ENCODE measurements at places on chromosomes 5 and 9.
A peak's percentile ranks its signal among the peaks of the same experiment; 100 is the strongest.

DNA sequence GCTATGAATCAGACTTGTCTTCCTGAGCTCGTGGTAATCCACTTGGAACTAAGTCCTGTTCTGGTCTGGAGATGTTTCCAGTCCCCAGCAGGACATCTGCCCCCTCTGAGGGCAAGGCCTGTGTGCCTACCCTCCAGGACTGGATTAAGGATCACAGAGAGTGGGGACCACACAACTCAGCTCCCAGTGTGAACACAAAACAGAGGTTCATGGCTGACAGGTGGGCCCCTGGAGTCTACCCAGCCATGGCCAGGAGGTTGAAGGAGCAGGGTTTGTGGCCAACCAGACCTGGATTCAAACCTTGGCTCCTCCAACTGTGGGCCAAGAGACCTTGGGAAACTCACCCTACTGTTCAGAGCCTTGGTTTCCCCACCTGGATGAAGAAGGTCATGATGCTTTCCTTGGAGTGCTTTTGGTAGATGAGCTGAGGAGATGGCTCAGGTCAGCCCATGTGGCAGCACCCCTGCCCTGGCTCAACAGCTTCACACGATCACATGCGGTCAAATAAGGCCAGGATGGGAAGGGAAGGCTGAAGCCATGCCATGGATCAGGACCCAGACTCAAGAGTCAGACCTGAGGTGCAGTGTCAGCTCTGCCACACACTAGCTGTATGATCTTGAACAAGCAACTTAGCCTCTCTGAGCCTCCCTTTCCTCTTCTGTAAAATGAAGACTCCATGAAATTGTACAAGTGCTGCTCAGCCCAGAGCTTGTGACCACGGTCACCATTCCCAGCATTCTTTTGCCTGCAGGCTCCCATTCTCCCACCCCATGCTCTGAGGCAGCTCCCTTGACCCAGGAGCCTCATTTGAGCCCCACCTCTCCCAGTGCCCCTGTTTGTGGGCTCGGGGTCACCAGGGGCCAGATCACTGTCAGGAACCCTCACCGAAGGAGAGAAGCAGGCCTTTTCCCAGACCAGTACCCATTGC lies 27.3 kb upstream of the ANGPTL2 start:
- DNase-seq, result no peak

- DNase-seq, result no peak
Observed at GRCh38 chr5:157558041-157558595, 17.5 kb downstream of the ADAM19 start.

GRCh38 chr5:127586066-127586770 lies 62.7 kb upstream of the CTXN3 start:
- no peak for DNase-seq

DNA sequence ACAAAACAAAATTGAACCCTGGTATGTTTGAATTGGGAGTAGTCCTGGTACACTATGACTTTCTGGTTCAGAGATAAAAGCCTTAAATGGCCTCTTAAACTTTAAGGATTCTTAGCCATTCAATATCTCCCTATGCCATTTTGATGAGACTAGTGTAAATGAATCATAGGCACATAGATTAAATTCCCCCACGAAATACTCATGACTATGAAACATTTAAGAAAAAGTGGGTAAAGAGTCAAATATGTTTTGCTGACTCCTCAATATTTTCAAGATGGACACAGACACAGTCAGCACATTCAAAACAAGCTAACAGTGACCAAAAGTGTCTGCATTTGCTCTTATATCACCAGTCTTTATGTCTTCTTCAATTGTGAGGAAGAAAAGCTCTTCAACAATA lies 278.3 kb downstream of the PDE4D start:
- no peak for DNase-seq

DNA sequence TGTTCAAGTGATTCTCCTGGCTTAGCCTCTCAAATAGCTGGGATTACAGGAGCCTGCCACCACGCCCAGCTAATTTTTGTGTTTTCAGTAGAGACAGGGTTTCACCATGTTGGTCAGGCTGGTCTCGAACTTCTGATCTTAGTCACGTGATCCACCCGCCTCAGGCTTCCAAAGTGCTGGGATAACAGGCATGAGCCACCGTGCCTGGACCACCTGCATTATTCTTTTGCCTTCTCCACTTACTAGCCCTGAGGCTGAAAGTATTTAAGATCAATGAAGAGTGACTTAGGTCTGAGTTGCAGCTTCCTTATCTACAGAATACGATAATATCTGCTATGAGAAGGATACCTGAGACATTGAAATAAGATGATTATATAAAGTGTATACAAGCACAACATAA lies 123.9 kb downstream of the LMNB1 start:
- DNase-seq, result no peak

GRCh38 chr5:151664694-151665585 lies 21.8 kb downstream of the SPARC start:
- no peak for DNase-seq

- no peak for DNase-seq
Observed at GRCh38 chr9:87513161-87513560, 15.5 kb downstream of the DAPK1 start.

DNA sequence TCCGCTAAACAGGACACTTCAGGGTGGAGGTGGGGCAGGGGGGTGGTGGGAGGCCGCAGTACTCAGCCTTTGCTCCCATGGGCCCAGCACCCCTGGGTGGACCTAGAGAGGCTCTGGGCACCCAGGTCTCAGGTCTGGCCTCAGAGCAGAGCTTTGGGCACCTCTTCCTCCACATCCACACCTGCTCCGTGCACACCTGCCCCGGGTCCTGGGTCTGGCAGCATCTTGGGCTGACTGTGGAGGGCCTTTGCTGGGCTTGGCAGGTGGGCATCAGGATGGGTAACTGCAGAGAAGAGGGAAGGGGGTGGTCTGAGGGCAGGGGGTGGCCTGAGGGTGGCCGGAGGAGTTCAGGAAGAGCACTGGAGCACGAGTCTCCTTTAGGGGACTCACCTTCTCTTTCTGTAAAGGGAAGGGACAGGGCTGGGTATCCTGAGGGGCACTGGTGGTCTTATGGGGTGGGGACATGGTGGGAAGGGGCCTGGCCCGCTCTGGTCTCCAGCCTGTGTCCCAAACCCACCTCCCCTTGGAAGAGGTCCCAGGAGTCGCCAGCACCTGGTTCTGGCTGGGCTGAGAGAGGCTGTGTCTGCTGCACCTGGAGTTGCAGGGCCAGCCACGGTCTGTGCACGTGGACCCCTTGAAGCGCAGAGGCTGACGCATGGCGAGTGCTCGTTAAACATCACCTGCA lies 106.7 kb upstream of the IER5L start:
- no peak for DNase-seq

GRCh38 chr5:98204798-98205197 lies 568.7 kb upstream of the RGMB start:
- DNase-seq, result no peak

DNA sequence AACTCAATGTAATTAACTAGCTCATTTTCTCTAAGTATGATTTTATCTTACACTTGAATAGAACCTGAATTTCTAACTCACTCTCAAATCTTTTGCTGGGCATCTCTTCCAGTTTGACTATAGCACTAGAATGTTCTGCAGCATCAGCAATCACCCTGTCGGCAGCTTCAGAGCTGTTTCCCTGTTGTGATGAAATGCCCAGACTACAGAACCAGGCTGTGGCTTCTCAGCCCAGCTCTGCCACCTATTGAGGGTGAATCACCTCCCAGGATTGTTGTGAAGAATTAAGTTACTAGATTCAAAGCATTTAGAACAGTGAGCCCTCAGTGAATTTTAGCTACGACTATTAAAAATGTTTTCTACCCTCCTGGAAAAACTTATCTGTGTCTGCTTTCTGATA lies 90.4 kb upstream of the ANKRD55 start:
- DNase-seq, result no peak

GRCh38 chr9:134223591-134224122 lies 59.3 kb upstream of the RNU6ATAC start:
- no peak for DNase-seq

- no peak for DNase-seq
Observed at GRCh38 chr5:178123094-178123965, 7.5 kb upstream of the RMND5B start.

- peak; percentile 42 for DNase-seq
Observed at GRCh38 chr9:86202338-86202882, 57.0 kb downstream of the C9orf153 start.

DNA sequence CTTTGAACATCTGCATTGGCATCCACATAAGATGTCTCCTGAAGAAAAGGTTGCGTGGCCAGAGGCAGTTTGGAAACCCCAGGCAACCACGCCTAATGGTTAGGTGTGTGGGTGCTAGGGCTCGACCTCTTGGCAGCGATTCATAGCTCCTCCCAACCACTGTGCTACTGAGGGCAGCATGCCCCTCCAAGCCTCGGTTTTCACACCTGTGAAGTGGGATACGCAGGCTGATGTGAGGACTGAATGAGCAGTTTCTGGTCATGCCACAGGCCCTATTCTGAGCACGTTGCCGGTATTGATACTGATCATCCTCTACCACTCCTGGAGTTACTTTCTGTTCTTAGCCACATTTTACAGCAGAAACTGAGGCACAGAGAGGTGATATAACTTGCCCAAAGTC lies 19.1 kb downstream of the NDST1 start:
- DNase-seq, result no peak

DNA sequence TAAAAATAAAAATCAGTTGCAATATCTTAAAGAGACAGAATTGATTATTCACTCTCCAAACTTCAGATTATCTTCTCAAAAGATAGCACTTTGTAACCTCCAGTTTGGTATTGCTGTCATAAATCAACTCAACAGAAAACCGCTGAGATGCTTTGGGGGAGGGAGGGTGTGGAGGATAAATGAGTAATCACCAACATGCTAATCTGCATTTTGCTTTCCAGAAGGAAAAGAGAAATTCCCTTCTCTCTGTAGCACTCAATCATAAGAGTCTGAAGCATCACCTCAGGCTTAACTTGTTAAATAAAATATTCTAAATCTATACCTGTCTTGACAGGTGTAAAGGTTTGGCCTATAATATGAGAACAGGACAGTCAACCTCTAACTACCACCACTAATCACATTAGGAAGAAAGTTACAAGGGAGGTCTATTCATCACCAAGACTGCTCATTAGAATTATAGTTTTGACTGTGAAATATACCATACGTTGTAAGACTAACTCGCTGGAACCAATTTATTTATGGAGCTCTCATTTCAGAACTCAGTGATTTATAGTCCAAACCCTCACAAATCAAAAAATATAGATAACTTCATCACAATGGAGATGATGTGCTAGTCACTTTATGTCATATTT lies 89.0 kb downstream of the PIK3R1 start:
- DNase-seq, result no peak

GRCh38 chr9:30015073-30015472 lies 2369.4 kb upstream of the ACO1 start:
- no peak for DNase-seq

Data from HuH-7.5 (cell line).